ENCODE measurements at places on chromosomes 12 and 14.

GRCh38 chr14:65210118-65210821 is 108.0 kb upstream of the MAX start:
- DNase-seq, result no peak

DNA sequence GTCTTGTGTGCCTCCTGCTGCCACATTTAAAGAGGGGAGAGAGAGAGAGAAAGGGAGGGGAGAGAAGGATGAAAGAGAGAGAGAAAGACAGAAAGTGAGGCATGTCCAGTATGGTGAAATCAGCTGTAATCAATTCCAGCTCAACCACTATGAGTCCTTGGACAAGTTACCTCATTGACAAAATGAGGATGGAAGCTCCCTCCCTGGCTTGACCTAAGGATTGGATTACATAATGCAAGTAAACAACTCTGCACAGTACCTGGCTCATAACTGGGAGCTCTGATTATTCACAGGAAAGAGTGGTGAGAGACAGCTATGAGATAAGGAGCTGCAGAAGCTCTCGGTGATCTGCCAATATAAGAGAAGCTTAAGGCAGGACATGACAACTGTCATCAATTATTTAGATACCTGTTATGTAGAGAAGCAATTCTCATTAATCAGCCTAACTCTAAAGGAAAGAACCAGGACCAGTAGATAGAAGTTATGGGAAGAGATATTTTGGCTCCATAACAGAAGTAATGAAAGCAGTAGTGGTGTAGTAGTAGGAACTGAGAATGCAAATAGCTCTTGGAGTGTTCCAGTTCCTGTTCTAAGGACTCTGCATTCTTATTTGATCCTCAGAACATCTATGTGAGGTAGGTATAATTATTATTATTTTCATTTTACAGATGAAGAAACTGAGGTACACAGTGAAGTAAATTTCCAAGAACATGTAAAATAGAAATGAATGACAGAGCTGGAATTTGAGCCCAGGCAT is 791.6 kb downstream of the DIO2 start:
- DNase-seq, result no peak

- no peak for DNase-seq
Measured at GRCh38 chr12:59887178-59887577, 291.3 kb downstream of the SLC16A7 start.

- DNase-seq, result peak; percentile 67
Measured at GRCh38 chr12:32312049-32312670, 87.2 kb upstream of the FGD4 start.

Data from RCC 7860 (cell line).